ENCODE measurements at places on chromosomes 2 and 18.

GRCh38 chr18:31510319-31510718 lies 12.3 kb downstream of the DSG2 start:
- no peak for DNase-seq

- DNase-seq = no peak
Observed at GRCh38 chr2:222307978-222308730, 9.4 kb upstream of the PAX3 start.

- no peak for DNase-seq
Observed at GRCh38 chr2:152560873-152561595, 156.2 kb downstream of the PRPF40A start.

GRCh38 chr2:4356109-4356508 lies 652.7 kb downstream of the DCDC2C start:
- DNase-seq = no peak

DNA sequence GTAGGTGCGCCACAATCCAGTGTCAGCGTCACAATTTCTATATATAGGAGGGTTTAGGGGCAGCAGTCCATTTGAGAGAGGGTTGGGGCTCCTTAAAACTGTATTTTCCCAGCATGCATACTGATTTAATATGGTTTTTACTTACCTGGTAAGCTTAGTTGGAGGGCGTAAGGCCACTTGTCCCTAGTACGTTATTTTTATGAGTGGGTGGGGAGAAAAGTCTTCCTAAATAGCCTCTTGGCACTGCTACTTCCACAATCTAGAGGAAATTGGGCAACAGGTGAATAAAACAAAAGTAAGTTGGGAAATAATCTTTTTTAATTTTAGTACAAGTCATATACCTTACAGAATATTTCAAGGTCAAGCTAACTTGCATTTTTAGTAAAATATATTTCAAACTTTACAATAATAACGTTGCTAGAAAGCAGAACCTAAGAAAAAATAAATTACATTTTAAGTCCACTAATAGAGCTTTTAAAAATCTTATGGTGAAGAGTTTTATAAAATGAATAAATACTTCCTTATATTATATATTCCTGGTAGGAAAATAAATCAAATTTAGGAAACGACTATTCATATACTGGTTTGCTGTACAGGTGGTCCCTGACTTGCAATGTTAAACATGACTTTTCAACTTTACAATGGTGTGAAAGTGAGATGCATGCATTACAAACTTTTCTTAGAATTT lies 20.9 kb downstream of the DHRS9 start:
- DNase-seq = no peak

GRCh38 chr18:9818423-9818734 lies 67.4 kb upstream of the TXNDC2 start:
- DNase-seq = no peak

DNA sequence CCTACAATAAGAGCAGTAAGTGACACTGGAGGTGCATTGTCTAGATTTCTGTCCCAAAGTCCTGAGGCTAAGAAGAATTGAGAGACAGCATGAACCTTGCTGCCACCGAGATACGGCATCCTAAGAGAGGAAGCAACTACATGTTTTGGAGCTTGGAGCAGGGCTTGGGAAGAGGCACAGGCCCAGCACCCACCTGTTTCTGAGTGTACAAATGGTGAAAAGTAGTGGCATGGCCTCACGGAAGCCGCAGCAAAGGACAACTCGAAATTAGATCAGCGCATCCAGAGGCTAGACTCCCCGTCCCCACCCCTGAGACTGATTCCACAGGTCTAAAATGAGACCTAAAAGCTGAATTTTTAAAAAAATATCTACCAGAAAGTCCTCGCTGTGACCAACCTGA lies 127.5 kb downstream of the PTGR3 start:
- no peak for DNase-seq

- DNase-seq = no peak
Observed at GRCh38 chr2:198762441-198762840, 695.3 kb downstream of the SATB2 start.

GRCh38 chr2:68203587-68203986 lies 45.9 kb downstream of the PNO1 start:
- DNase-seq = no peak

DNA sequence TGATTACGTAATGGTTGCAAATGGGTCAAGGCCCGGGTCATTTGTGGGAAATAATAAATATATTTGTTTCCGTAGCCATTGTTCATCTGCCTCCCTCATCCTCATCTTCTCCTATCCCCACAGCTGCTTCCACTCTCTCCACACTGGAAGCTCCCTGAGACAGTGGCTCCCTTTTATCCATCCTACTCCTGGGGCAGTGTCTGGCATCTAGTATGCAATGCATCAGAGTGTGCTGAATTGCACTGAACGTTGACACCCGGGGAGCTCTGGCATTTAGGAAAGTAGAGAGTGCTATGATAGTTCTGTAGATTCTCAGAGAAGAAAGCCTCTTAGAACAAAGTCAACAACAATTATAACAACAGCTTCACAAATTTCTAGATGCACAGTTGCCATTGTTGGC lies 45.5 kb upstream of the NAB1 start:
- no peak for DNase-seq

- DNase-seq = no peak
Observed at GRCh38 chr2:46504685-46505471, 25.5 kb downstream of the TMEM247 start.

DNA sequence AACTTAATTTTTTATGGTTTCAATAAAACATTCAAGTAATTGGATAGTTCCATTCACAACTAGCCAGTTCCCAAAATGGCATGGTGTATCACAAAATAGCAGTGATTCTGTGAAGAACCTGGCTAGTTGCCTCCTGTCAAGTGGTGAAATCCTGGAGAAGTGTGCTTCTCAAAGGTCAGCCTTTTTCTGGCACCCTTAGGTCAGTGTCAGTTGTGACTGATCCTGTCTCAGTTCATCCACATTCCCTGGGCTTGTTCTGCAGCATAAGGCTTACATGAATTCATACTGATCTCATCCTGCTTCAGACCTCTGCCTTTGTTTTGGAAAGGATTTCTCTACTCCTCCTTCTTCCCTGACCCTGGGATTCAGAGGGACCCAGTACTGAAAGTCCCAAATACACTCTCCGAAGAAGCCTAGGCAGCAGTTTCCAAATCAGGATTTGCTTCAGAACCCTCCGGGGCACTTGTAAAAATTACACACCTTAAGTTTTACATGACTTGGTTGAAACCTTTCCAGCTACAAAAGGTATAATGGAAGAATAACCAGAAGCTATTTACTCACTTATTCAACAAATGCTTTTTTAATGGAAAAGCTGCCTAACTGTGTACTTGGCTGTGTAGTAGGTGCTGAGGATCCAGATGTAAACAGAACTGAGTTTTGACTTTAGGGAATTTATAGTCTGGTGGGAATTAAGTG lies 11.0 kb downstream of the MAP3K20 start:
- no peak for DNase-seq

GRCh38 chr2:69642709-69643601 lies 584 bp downstream of the AAK1 start:
- DNase-seq = no peak

- no peak for DNase-seq
Observed at GRCh38 chr2:10345813-10346212, 43.1 kb downstream of the HPCAL1 start.

DNA sequence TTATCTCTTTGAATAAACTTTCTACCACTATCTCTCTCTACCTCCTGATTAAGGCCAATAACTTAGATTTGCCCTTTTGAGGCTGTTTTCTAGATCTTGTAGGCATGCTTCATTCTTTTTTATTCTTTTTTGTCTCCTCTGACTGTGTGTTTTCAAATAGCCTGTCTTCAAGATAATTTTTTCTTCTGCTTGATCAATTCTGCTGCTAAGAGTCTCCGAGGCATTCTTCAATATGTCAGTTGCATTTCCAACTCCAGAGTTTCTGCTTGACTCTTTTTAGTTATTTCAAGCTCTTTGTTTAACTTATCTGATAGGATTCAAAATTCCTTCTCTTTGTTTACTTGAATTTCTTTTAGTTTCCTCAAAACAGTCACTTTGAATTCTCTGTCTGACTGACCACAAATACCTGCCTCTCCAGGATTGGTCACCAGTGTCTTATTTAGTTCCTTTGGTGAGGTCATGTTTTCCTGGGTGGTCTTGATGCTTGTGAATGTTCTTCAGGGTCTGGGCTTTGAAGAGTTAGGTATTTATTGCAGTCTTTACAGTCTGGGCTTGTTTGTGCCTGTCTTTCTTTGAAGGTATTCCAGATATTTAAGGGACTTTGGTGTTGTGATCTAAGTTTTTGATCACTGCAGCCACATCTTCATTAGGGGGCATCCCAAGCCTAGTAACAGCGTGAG lies 197.3 kb upstream of the STK17B start:
- DNase-seq = no peak

DNA sequence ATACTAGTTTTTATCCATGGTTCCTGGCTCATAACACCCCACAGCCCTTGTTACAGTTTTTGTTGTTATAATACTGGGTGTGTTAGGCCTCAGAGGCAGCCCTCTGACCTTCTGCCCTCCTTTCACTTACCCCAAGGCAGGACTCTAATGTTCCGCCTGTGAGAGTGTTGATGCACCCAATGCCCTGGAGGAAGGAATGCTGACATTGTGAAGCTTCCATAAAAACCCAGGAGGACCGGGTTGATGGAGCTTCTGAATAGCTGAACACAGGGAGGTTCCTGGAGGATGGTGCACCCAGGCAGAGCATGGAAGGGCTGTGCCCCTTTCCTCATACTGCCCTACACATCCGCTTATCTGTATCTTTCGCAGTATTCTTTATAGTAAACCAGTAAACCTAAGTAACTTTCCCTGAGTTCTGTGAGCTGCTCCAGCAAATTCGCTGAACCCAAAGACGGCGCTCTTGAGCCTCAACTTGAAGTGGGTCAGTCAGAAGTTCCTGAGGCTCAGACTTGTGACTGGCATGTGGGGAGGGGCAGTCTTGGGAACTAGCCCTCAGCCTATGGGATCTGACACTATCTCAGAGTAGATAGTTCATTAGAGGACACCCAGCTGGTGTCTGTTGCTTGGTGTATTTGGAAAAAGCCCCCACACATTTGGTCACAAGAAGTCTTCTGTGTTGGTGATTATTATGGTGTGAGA lies 10.4 kb downstream of the STON1 start:
- no peak for DNase-seq

Data from stimulated activated CD8-positive, alpha-beta memory T cell treated with anti-CD3 and anti-CD28 coated beads, Interleukin-12 subunit alpha, Interleukin-12 subunit beta, amount 100 ng/mL, for 1 hour (primary cell).